ENCODE measurements at places on chromosomes 7 and 10. TPM values are rescaled to one million over a fixed set of nuclear protein-coding genes. Genes with fewer than 3 reads are reported as not detected.

Gene TAS2R3
- total RNA-seq = 3.1 TPM

Gene MRC1
- 13.2 TPM for total RNA-seq

Gene GNAT3
- total RNA-seq = not detected

Gene PITX3
- not detected for total RNA-seq

Gene FRAT1
- 8.2 TPM for total RNA-seq

DNA sequence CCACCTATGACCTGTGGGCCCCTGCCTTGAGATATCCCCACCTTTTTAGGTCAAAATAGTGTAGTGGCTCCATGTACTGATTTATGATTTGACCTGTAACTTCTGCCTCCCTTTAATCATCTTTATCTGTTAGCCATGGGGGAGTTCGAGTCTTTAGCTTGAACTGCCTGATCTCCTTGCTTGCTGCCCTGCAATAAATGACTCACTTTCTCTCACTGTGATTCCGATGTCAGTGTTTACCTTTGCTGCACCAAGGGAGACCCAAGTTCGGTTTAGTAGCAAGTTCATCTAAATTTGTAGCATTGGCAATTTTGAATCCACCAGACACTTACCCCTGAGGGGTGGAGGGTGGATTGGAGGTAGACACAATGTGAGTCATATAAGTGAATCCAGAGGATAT lies 814.6 kb upstream of the AUTS2 start:
- DNase-seq = no peak

- no peak for DNase-seq
Measured at GRCh38 chr7:64863969-64864368, 39.1 kb upstream of the ZNF273 start.

DNA sequence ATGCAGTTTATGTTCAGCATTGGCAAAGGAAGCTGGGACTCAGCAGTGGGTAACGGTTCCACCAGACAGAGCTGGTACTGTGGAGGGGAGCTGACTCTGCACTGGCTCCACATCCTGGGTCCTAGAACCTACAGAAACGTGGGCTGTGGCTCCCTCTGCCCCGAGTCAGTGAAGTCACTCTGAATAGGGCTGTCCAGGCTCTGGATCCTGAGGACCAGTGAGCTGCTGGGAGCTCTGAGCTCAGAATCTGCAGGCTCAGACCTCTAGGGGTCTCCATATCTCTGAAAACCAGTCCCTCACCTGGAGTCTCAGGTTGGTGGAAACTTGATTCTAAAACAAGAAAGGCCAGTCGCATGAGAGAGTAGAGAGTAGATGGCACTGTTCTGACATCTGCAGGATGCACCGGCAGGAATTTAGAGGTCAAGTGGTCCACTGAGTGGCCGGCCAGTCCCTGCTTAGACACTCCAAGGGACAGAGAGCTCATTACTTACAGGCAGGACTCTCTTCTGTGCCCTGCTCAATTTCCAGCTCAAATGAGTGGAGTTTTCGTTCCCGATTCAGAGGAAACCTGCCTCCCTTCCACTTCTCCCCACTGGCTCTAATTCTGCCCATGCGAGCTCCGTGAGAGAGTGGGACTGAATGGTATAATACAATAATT lies 18.6 kb downstream of the NPFFR1 start:
- no peak for DNase-seq

- DNase-seq = no peak
Measured at GRCh38 chr7:132655131-132655727, 79.0 kb upstream of the PLXNA4 start.

DNA sequence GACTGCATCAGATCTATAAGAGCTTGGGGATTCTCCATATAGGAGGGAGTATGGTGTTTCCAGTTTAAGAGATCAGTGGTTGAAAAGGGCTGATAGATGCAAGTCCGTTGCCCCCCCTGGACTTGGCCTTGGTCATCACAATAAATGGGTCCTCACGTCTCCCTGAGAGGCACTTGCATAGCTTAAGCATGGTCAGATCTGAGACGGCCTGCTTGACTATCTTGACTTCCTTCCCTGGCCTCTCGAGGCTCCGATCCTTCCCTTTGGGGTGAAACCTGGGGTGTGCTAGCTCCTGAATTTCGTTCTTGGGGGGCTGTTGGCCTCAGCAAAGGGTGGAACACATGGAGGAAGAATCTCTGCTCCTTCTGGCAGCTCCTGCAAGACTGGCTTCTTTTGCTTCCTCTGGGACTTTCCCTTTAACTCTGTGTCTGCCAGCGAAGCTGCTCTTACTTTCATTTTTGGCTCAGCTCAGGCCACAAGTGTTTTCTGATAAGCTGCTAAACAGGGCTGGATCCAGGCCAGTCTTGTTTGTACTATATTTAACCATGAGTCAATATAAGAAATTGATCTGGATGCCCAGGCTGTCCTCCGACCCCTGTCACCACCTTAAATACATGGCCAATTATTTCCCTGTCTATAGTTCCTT lies 11.2 kb upstream of the ZNF485 start:
- no peak for DNase-seq

- no peak for DNase-seq
Measured at GRCh38 chr7:42590771-42591310, 321.0 kb downstream of the C7orf25 start.

DNA sequence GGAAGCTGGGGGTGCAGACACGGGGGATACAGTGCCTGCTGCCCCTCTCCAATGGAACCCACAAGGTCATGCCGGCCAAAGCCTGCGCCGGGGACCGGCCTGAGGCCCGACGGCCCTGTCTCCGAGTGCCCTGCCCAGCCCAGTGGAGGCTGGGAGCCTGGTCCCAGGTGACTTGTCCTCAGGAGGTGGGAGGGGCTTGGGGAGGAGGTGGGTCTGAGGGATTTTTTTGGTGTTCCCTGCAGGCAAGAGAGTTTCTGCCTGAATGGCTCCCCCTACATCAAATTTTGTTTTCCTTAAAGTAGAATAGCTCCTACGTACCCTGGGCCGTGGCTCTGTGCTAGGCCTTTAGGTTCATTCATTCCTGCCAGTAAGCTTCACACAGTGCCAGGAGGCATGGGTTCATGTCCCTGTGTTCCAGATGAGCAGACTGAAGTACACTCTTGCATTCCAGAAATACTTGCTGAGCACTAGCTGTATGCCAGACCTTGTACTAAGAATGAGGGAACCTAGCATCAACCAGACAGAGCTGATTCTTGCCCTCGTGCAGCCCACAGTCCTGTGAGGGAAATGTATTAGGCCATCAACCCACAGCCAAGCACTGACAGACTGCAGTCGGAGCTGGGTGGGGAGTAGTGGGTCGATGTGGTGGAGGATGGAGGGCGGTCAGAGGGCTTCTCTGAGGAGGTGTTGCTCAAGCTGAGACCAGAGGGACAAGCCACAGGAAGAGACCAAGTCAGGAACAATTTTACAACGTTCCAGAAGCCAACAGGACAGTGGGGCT lies 31.1 kb downstream of the TBATA start:
- DNase-seq = no peak

DNA sequence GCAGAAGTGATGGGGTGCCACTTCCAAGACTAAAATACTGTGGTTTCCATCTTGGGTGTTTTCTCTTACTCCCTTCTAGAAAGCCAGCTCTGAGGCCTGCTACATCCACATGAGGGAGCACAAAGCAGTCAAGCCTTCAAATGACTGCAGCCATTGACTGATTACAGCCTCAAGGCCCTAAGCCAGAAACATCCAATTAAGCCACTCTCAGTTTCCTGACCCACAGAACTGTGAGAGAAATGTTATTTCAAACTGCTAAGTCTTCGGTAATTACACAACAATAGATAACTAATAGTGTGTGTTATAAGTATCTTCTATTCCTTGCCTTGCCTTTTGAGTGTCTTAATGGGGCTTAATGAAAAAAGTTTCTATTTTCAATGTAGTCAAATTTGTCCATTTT lies 24.8 kb downstream of the BRAF start:
- no peak for DNase-seq

GRCh38 chr7:14321947-14322346 lies 332.5 kb upstream of the ETV1 start:
- no peak for DNase-seq

Data from ovary (tissue), 10 donors.